Astrocyte (in vitro differentiated cells and primary cell): ENCODE measurements at places on chromosomes 4 and X. TPM values are rescaled to one million over a fixed set of nuclear protein-coding genes. Genes with fewer than 3 reads are reported as not detected.

DNA sequence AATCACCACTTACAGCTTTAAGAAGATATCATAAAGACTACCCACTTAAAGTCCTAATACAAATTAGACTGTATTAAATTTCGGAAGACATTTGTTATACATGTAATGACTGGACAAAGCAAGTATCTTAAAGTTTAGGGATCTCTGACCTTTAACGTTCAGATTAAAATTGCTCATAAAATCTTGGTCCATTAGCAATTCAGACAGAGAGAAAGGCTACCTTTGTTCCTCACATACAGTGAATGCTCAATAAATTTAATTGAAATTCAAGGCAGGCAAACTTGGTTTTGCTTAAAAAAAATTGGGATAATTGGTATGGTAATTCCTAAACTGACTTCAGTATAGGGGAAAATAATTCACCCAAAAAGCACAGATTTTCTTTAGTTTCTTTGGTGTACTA is 285.9 kb upstream of the EMCN start:
- H3K36me3 ChIP-seq: no peaks in the 10 kb centered on the region
- H3K27me3 ChIP-seq: no peaks in the 10 kb centered on the region
- H3K4me1 ChIP-seq: no peaks in the 10 kb centered on the region
- no peak overlapping the region for H3K4me3 ChIP-seq
- no peak for DNase-seq

- H3K27ac ChIP-seq: no peak overlapping the region
- H3K4me3 ChIP-seq: no peak overlapping the region
- H3K27me3 ChIP-seq: no peaks in the 10 kb centered on the region
- peak; percentile 63 for DNase-seq
- H3K4me1 ChIP-seq: no peaks in the 10 kb centered on the region
- no peaks in the 10 kb centered on the region for H3K36me3 ChIP-seq
These were observed 20.0 kb downstream of the CLCN3 start for GRCh38 chr4:169640261-169640870.

SYNPO2 gene
- total RNA-seq: 4.2 and 4.7 TPM in 2 replicates

- H3K36me3 ChIP-seq: no peaks in the 10 kb centered on the region
- H3K27me3 ChIP-seq: no peaks in the 10 kb centered on the region
- peak overlapping the region; percentile 79 for H3K27ac ChIP-seq
- no peak overlapping the region for H3K4me3 ChIP-seq
- peaks cover 19% of the 10 kb centered on the region for H3K4me1 ChIP-seq
These were observed 78.0 kb upstream of the CLNK start for GRCh38 chr4:10762561-10762960.

SLC34A2 gene
- 0.26 and 0.32 TPM in 2 replicates for total RNA-seq

GRCh38 chrX:100263650-100264049 is 146.4 kb downstream of the PCDH19 start:
- no peaks in the 10 kb centered on the region for H3K27me3 ChIP-seq
- DNase-seq: no peak
- no peaks in the 10 kb centered on the region for H3K36me3 ChIP-seq
- no peak overlapping the region for H3K27ac ChIP-seq
- no peak overlapping the region for H3K4me3 ChIP-seq

NCAPG gene
- total RNA-seq: 2.6 and 4.7 TPM in 2 replicates

GRCh38 chrX:16603822-16604221 is 46.1 kb upstream of the S100G start:
- DNase-seq: no peak
- peaks cover 12% of the 10 kb centered on the region for H3K4me1 ChIP-seq
- no peaks in the 10 kb centered on the region for H3K27me3 ChIP-seq
- peak overlapping the region; percentile 59 for H3K27ac ChIP-seq
- no peak overlapping the region for H3K4me3 ChIP-seq
- no peaks in the 10 kb centered on the region for H3K36me3 ChIP-seq

- H3K4me1 ChIP-seq: peaks cover 3% of the 10 kb centered on the region
- no peak for DNase-seq
- no peak overlapping the region for H3K4me3 ChIP-seq
- no peaks in the 10 kb centered on the region for H3K27me3 ChIP-seq
- H3K27ac ChIP-seq: no peak overlapping the region
- no peaks in the 10 kb centered on the region for H3K36me3 ChIP-seq
These were observed 1217.0 kb upstream of the PRKX start for GRCh38 chrX:4930426-4930825.
